H4 (cell line): ENCODE measurements at places on chromosomes 6 and 20. TPM values are rescaled to one million over a fixed set of nuclear protein-coding genes. Genes with fewer than 3 reads are reported as not detected.

Gene GABRR1
- not detected in 2 replicates for total RNA-seq

Gene DPPA5
- not detected in 2 replicates for total RNA-seq

Gene SEMG1
- total RNA-seq: not detected in 2 replicates

Gene ADGRG6
- total RNA-seq: 0.49 and 0.68 TPM in 2 replicates

Gene BPIFB1
- total RNA-seq: 0.56 and 0.76 TPM in 2 replicates

Gene WFDC2
- total RNA-seq: not detected in 2 replicates

Gene DLL1
- 0.54 and 2.2 TPM in 2 replicates for total RNA-seq

Gene WFDC12
- not detected in 2 replicates for total RNA-seq

Gene CLIC5
- total RNA-seq: not detected in 2 replicates

Gene KIFC1
- 52.4 and 67.2 TPM in 2 replicates for total RNA-seq
